ENCODE measurements at places on chromosomes 12 and 14.

DNA sequence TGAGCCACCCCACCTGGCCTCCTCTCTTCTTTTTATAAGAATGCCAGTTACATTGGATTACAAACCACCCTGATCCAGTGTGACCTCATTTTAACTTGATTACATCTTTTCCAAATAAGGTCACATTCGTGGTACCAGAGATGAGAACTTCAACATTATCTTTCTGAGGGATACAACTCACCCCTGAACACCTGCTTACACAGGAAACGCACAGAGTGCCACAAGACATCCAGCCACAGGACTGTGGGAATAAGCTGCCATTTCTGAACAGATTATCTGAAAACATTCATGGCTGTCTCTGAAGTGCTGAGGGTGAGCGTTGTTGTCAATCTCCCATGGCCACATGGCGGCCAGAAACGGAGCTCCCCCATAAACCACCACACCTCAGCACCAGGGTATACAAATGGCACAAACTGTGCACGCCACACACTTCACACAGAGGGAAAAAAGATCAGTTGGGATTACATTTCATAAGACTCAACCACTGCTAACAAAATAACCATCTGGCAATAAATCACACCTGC, 23.7 kb downstream of the FOXN3 start:
- no peak for DNase-seq

DNA sequence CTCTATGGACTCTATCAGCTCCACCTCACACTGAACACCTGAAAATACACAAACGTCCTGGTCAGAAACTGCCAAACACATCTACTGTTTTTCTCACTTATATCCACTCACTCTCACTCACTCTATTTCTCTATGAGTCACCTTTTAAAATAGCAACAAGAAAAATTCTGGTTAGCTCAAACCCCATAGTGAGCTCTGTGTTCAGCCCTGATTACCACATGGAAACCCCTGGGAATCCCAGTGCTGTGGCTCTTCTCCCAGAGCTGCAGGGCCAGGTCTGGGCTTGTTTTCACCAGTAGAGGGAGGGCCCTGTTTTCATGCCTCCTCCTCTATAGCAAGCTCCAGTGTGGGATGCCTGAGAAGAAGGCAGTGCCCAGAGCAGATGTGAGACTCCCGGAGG, 1126.1 kb downstream of the TMEM121 start:
- DNase-seq, result no peak

- DNase-seq, result no peak
These were observed 201.2 kb downstream of the NTF3 start for GRCh38 chr12:5633106-5633505.

DNA sequence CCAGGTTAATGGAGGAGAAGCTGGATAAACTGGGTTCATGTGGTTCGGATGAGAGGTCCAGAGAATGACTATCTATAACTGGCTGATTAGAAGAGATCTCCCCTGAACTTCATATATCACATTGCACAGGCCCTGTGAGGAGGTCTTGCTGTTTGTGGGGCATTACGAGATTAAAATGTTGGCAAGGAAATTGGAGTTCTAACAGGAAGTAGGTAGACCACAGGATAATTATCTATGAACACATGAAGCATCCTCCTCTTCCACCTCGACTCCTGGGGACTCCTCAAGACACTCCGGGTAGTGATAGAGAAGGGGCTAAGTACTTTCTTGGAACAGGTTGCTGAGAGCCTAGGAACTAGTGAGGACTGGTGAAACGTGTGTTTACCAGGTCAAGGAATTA, 418.8 kb downstream of the KCNH5 start:
- DNase-seq, result no peak

- no peak for DNase-seq
These were observed 59.3 kb upstream of the SCAF11 start for GRCh38 chr12:46049665-46050064.

- no peak for DNase-seq
These were observed 14.9 kb downstream of the FIGNL2 start for GRCh38 chr12:51833448-51834227.

- no peak for DNase-seq
These were observed 40.6 kb upstream of the FKBP4 start for GRCh38 chr12:2754208-2754607.

DNA sequence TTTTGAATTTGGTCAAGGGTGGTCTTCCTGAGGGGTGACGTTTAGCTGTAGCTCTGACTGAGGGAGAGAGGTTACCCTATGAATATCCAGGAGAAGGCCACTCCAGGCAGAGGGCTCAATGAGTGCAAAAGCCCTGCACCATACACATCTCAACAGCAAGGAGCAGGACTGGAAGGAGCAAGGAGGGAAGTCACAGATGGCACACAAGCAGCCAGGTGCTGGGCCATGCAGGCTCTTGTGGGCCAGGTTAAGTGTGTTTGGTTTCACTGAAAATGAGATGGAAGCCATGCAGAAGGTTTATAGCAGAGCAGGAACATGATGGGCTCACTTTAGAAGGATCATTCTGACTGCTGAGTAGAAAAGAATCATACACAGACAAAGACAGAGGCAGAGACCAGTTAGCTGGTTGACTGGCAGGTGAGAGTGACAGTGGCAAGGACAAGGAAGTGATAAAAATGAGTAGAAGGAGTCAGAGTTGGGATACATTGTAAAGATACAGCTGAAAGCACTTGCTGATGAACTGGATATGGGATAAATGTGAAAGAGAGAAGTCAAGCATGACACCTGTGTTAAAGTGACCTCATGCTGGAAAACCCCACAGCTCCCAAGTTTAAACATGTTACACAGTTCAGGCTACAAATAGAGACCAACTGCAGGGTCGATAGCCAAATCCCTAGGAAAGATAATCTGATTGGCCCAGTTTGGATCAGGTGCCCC, 81.2 kb downstream of the PRKD1 start:
- DNase-seq, result no peak

- no peak for DNase-seq
These were observed 85.4 kb upstream of the HIF1A start for GRCh38 chr14:61609884-61610283.

- no peak for DNase-seq
These were observed 63.0 kb downstream of the SLC25A47 start for GRCh38 chr14:100386121-100386520.

GRCh38 chr14:90574188-90575131, 177.6 kb downstream of the CALM1 start:
- no peak for DNase-seq

DNA sequence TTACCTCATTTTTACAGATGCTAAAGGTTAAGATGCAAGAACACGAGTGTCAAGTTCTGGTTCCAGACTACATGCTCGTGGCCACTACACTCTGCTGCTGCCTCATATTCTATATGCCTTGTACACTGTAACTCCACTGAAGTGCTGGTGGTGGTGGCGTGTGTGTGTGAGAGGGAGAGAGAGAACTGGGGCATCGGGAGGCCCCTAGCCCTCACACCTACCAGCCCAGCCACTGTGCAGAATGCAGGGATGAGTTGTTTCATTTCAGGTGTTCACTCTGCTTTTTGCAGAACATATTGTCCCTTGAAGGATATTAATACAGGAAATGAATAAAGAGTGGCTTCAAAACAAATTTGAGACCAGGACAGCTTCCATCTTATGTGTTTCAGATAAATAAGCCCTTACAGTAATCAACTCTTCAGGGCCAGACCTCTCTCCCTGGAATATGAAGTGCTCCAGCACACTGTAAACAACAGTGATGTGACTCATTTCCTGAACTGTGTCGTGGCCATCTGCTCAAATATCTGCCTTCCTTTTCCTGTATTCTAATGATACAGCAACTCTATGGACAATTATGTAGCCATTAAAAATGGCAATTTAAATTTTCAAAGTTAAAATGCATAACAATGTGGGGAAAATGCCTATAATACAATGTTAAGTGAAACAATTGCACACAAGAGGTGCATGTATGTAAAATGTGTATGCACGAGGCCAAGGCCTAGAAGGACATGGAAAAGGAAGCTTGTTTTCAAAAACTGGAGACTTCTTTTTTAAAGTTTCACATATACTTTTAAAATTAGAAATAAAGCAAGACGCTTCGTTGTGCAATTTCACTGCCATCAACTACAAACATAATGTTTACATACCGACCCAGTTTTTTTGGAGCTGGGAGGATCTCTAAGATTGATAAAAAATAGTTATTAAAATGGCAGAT, 215.4 kb downstream of the PELI2 start:
- peak; percentile 66 for DNase-seq

DNA sequence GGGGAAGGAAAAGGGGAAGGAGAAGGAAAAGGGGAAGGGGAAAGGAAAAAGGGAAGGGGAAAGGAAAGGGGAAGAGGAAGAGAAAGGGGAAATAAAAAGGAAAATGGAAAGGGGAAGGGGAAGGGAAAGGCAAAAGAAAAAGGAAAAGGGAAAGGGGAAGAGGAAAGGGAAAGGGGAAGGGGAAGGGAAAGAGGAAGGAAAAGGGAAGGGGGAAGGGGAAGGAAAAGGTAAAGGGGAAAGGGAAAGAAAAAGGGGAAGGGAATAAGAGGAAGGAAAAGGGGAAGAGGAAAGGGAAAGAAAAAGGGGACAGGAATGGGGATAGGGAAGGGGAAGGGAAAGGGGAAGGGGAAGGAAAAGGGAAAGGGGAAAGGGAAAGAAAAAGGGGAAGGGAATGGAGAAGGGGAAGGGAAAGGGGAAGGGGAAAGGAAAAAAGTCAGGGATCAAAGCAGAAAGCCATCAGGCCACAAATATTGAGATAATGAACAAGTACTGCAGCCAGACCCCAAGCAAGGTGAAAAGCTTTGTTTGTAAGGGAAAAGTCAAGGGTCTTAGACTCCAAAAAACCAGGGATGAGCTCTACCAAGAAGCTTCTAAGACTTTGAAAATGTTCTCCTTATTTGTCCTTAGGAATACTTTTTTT, 20.0 kb downstream of the DICER1 start:
- no peak for DNase-seq

GRCh38 chr14:26896447-26896846, 298.6 kb upstream of the NOVA1 start:
- DNase-seq, result no peak

- DNase-seq, result no peak
These were observed 8.7 kb upstream of the JDP2 start for GRCh38 chr14:75418850-75419768.
